CD4-positive, alpha-beta T cell treated with Interleukin-17A for 4 hours (primary cell): ENCODE measurements at places on chromosomes 12 and 14.

GRCh38 chr14:59132796-59133494 lies 55.5 kb upstream of the DAAM1 start:
- no peak for DNase-seq

- DNase-seq: peak; percentile 64
Measured at GRCh38 chr12:47218191-47218654, 138.5 kb upstream of the AMIGO2 start.

DNA sequence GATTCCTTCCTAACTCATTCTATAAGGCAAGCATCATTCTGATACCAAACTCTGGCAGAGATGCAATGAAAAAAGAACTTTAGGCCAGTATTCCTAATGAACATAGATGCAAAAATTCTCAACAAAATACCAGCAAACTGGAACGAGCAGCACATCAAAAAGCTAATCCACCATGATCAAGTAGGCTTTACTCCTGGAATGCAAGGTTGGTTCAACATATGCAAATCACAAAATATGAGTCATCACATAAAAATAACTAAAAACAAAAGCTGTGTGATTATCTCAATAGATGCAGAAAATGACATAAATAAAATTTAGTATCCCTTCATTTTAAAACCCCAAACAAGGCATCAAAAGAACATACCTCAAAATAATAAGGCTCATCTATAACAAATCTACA lies 98.9 kb downstream of the ACSS3 start:
- no peak for DNase-seq

- DNase-seq: no peak
Measured at GRCh38 chr12:110744601-110745264, 2.0 kb upstream of the PPP1CC start.

DNA sequence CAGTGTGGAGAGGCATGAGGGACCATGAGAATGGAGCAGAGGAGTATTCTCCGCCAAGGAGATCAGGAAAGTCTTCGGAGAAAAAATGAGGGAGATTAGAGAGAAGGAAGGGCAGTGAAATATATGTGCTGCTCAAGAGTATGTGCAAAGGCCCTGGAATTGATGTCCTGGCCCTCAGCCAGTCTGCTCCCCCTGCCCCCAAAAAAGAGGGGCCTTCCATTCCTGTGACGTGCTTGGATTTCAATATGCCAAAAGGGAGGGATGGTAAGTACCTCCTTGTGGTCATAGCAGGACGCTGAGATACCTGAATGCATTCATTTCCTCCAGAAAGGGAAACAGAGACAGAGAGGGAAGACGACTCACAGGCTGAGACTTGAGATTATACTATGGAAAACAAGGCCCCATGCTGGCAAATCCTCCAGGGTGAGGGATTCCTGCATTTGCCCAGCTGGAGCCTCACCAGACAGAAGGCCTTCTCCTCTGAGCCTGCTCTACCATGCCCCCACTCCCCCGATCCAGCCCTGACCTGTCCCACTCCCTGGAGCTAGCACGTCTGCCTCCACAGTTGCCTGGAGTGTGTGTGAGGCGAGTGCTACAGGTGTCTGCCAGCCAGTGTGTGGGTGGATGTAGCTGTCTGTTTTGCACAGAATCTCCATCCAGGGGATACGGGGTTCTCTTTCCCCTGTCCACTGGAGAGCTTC lies 3.9 kb upstream of the RARG start:
- no peak for DNase-seq

DNA sequence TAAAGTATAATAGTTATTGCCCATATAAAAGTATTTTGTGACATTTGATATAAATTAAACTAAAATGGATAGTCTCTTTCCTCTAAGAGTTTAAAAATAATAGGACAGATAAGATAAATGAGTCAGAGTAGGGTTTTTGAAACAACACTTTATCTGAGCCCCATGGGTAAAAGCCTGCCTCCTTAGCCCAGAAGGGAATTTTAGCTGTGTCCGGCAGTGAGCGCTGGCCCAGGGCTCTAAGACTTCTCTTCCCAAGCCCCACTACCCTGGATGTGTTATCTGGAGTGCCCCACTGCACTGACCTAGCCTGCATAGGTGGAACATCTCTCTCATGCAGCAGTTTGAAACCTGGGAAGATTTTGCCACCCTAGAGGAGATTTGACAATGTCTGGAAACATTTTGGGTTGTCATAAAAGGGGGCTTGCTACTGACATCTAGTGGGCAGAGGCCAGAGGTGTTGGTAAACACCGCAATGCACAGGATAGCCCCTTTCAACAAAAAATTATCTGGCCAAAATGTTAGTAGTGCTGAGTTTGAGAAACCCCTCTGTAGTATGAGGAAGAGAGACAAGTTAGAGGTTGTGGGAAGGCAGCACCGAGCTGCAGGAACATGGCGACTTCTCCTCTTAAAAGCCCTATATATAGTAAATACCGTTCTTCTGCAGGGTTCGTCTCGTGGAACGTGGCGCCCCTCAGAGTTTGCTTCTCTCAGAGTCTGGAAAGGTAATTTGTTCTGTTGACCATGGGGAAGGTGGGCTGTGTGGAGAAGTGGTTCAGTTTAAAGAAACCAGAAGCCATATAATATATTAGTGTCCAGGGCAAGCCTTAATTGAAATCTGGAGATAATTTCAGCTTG lies 29.3 kb upstream of the ATF1 start:
- peak; percentile 21 for DNase-seq

DNA sequence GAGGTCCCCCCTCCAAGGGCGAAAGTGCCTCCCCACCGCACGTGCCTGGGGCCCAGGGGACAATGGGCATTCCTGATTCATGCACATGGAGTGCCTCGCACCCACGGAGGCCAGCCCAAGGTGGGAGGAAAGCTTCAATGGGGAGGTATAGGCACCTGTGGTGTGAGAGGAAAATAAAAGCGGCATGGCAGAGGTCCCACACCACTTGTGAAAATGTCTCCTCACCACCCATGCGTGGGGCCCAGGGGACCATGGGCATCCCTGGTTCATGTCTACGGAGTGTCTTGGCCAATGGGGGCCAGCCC lies 384.7 kb downstream of the ALG10 start:
- no peak for DNase-seq

- no peak for DNase-seq
Measured at GRCh38 chr12:7129287-7129871, 690 bp upstream of the RBP5 start.
